ENCODE measurements at places on chromosomes 2 and 18.

GRCh38 chr2:105934467-105934866, 189.8 kb downstream of the NCK2 start:
- no peak for DNase-seq

DNA sequence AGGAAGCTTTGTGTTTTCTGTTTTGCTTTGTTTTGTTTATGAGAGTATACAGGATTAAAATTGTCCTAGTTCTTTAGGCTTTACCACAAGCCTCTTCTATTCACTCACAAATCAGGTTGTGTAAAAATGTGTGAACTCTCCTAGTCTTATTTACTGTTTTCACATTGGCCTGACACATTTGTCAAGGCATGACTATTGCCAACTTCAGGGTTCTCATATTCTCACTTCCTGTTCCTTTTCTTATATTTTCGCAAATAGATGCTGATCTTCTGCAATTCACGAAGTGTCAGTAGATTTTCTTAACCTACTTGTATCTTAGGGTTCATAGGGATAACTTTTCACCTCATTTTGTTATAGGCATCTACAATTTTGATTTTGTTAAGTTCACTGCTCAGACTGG, 67.1 kb downstream of the CCDC102B start:
- no peak for DNase-seq

DNA sequence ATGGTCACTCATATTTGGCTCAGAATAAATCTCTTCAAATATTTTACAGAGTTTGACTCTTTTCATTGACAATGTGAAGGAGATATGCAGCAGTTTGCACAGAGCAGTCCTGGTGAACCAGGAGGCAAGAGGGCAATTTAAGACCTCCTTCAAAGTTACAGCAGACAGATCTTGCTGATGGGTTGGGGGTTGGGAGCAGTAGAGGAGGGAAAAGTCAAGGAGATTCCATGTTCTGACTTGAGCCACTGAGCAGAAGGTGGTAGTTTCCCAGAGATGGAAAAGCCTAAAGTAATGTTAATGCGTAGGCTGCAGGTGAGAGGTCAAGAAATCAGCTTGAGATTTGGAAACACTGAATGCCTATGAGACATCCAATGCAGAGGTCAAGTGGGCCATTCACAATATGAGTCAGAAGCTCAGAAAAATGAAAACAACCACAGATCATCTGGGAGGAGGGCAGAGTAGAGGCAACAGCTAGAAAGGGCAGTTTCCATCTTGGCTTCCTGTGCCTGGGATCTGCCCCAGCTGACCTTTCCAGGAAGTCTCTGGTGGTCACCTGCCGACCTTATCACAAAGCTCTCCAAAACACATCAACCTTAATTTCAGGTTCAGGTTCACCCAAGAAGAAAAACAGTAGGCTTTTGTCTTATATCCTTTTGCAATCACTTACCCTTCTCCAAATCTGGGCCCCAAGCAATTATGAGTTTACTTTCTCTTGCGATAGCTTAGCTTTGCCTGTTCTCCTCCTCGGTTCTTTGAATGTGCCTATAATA, 197.5 kb upstream of the ARL4C start:
- no peak for DNase-seq

GRCh38 chr2:15721411-15722067, 129.9 kb downstream of the DDX1 start:
- DNase-seq: no peak

DNA sequence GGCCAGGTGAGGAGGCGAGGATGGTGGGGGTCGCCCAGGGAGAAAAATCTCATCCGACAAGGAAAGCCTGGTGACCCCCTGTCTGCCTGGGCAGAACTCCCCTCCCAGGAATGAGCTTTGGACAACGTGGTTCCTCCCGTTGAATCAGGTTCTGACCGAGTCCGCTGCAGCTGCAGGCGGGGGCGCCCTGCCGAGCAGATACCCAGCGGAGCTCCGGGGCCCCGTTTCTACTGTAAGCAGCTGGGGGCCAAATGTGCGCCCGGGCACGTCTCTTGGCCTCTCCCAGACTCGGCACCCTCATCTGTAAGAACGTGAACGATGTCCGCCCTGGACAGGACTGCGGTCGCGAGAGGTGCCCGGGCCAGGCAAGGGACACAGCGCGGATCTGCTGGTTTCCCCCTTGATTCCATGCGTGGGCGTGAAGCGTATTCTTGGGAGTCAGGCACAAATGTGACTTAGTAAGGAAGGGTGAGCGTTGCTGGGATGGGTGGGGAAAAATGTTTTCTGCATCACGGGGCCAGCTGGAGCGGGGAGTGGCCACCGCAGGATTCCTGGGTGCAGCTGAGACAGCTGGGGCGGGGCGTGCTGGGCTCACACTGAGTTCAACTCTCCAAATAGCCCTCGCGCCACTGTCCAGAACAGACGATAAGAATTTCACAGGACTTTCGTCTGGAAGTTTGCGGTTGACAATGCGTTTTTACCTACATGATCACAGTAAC, 20.2 kb upstream of the TUBB6 start:
- no peak for DNase-seq

DNA sequence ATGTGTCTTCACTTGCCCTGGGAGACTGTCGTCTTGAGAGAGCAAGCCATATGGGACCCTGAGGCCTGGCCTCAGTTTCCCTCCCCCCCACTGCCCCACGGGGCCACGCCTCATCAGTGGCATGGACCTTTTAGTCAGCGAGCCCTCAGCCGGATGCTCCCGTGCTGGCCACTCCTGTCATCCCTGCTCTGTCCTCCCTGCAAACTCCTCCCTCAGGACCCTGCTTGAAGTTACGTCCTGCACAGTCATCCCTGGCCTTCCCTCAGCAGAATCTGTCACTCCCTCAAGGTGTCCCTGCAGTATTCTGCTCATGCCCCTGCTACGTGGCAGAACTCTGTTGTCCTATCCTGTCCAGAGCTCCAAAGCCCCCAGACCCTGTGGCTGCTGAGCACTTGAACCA, 265.1 kb downstream of the NEDD4L start:
- no peak for DNase-seq

DNA sequence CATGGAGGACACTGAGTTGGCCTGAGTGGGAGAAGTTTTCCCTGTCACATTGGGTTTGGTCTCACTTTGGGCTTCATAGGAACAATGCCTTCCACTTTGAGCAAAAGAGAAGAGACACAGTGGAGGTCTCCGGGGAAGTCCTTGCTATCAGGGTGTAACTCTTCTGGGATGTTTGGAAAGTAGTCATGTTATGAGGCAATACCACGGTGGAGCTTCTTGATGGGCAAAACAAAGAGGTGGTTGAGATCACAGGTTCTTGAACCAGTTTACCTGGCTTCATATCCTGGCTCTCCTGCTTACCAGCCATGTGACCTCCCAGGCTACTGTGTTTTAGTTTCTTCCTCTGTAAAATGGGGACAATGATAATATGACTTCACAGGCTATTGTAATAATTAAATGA, 478.6 kb downstream of the SLC4A3 start:
- DNase-seq: no peak

DNA sequence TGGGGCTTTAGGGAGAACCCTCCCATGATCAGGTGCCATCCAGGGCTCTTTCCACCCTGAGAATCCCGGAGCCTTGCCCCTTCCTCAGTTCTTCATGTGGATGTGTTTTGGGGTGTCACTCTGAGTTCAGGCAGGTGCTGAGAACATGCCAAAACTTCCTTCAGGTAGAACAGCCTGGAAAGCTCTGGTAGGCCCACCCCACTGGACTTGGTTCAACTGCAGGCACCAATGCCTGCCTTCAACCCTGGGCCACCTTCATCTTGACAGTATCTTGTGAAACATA, 85.8 kb downstream of the EPAS1 start:
- DNase-seq: no peak

- DNase-seq: no peak
Measured at GRCh38 chr2:178234648-178235047, 40.3 kb downstream of the OSBPL6 start.

DNA sequence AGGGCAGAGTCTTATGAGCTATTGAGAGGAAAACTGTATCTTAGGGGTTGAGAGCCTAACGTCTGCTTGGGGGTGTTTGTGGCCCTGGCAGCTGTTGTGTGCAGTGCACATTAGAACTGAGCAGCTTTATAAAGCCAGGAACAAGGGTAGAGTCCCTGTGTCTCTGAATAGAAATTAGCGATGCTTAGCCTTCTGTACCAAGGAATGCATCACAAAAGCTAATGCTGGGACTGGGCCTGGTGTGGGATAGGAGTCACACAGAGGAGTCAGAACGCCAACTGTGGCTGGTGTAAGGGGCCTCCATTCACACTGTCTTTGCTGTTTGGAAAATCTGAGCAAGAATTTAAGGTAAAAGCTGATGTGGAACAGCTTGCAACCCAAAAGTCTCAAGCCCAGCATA, 283.2 kb downstream of the SOX11 start:
- DNase-seq: no peak

- DNase-seq: no peak
Measured at GRCh38 chr2:88320076-88320773, 132.3 kb downstream of the FOXI3 start.

DNA sequence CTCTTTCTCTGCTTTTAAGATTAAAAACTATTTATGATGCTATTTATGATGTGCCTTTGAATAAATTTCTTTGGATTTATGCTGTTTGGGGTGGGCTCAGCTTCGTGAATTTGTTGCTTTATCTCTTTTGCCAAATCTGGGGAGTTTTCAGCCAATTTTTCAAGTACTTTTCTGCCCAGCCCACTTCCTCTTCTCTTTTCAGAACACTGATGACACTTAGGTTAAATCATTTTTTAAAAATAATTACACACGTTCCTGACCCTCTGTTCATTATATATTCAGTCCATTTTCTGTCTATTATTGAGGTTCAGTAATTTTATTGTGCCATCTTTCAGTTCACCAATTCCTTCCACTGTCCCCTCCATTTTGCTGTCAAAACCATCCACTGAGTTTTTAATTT, 14.8 kb upstream of the BCL2L11 start:
- DNase-seq: no peak

GRCh38 chr2:142987044-142987443, 109.6 kb downstream of the KYNU start:
- DNase-seq: no peak

GRCh38 chr2:174951745-174952144, 53.4 kb downstream of the CHN1 start:
- no peak for DNase-seq

- no peak for DNase-seq
Measured at GRCh38 chr2:70085711-70086277, 1.5 kb upstream of the PCBP1 start.

GRCh38 chr2:36147670-36148390, 207.7 kb upstream of the CRIM1 start:
- no peak for DNase-seq

DNA sequence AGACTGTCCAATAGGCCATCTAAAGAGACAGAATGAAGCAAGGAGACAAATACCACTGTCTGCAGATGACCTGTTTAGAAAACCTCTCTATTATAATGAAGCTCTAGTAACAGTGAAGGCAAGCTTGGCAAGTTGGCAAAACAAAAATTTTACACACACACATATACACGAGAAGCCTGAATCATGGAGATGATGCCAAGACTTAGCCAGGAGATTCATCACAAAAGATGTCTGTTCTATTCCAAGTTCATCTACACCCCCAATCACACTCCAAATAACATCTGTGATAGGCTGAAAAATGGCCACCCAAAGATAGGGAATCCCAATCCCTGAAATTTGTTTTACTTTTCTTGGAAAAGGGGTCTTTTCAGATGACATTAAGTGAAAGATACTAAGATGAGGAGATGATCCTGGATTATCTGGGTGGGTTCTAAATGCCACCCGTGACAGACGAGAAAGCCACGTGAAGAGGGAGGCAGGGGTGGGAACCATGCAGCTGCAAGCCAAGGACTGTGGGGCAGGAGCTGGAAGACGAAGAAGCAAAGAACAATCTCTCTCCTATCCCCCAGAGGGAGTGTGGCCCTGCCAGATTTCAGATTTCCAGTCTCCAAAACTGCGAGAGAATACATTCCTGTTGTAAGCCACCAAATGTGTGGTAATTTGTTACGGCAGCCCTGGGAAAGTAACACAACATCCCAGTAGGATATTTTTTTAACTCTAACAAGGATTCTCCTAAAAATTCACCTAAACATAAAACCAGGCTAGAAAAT, 20.0 kb downstream of the HDLBP start:
- DNase-seq: no peak

DNA sequence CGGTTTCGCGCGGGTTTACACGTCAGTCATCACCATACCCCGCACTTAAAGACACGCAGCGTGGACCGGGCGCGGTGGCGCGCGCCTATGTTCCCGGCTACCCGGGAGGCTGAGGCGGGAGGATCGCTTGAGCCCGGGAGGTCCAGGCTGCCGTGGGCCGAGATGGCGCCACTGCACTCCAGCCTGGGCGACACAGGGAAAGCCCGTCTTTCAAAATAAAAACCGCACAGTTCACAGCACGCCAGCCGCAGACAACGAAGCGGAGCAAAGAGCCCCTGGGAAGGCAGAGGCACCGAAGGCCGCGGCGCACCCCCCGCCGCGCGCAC, 328 bp downstream of the DTYMK start:
- no peak for DNase-seq

GRCh38 chr2:167133614-167134013, 245.3 kb downstream of the XIRP2 start:
- no peak for DNase-seq

DNA sequence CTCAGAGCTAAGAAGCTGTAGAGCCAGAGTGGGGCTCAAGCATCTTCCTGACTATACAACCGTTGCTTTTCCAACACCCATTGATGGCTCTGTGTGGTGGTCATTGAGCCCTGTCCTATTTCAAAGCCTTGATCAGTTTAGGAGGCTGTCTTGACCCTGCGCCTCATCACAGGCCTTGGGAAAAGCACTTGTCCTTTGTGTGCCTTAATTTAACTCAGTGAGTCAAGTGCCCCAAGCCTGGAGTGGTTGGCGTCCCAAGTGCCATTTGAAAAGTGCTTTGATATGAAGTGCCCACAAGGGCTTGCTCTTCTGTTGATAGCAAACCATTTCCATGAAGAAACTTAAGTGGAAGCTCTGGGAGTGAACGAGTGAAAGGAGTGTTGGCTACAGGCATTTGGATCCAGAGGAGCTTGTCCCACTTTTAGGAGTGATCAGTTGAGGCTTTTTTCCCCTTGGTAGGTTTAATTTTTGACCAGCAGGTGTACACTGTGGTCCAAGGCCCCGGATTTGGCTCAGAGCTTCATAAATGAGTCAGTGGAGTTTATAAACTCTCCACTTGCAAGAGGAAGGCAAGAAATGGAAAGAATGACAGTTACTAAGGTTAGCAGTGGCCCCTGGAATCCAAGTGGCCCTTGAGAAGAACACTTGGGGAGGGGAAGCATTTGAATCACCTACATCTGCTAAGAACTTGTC, 50.3 kb downstream of the ACTR2 start:
- DNase-seq: no peak

DNA sequence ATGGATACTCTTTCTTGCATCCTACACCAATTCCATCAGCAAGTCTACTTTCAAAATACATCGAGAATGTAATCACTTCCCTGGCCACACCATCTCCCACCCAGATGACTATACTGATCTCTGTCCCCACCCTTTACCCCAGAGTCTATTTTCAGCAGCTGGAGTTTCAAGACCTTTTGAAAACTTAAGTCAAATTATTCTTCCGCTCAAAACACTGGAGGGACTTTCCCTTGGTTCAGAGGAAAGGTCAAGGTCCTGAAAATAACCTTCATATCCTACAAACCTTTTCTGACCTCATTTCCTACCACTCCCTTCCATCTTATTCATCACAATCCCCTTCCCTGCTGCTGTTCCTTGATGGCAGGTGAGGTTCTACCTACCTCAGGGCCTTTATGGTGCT, 58.8 kb upstream of the LYPD6 start:
- no peak for DNase-seq

Data from activated naive CD4-positive, alpha-beta T cell (primary cell).